Small intestine (tissue), 16 donors: ENCODE measurements at places on chromosomes 1 and 21.

- no peak for DNase-seq
These were observed 33.5 kb downstream of the NEK2 start for GRCh38 chr1:211641942-211642341.

DNA sequence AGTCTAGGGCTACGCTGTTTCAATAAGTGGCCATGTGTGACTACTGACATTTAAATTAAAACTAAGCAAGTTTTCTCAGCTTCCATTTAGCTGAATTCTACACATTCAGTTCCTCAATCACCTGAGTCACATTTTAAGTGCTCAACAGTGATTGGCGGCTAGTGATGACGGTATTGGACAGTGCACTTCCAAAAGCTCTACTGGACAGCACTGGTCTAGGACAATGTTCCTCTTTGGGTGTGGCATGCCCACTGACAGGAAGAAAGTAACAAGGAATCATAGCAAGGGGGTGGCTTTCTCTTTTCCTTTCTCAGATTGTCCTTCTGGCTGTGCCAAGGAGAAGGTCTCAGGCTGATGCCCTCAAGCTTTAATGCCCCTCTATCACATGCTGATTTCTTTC lies 11.7 kb downstream of the IGSF21 start:
- DNase-seq, result no peak

DNA sequence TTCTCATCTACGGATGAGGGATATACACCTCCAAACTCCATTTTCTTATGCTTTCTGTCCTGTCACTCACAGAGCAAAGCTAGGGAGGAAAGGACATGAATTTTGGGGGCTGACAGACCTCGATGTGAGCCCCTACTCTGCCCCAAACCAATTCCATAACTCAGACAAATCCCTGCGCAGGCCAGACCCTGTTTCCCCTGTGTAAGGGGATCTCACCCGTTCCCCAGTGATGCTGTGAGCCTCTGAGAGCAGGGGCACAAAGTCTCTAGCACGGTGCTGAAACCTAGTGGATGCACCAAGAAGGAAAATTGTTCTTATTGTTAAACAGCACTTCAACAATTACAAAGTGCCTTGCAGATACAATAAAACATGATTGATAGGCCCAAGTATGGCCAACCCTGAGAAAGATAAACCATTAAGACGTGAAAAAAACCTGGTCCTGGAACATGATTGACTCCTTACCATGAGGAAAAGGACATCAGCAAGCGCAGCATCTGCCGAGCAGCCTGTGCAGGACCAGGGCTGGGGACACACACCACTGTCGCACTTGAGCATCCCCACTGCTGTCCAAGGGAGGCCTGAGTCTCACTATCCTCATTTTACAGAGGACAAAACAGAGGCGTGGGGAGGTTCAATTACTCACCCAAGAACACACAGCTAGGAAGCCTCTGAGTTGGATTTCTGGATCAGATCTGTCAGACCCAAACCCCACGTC lies 137.8 kb downstream of the GLIS1 start:
- DNase-seq, result no peak

DNA sequence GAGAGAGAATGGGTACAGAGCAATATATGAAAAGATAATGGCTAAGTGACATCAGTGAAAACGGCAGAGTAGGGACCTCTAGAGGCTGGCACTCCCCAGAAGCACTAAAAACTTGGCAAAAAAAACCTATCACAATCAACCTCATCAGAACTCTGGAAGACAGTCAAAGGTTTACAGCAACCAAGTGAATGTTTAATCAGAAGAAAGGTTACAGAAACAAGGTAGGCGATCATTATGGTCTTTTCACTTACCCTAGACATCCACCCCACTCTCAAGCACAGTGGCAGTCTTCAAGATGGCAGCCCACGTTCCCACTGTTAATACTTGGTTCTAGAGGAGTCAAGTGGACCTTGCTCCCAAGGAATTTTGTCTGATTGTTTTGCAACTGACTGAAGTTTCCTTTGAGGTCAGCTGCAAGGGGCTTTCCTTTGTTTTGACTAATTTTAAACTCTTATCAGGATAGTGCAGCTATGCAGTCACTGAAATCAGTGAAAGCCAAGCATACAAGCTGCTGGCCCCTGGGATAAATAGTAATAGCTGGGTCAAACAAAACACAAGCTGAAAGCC lies 7.2 kb downstream of the KIFAP3 start:
- peak; percentile 9 for DNase-seq

- no peak for DNase-seq
These were observed 14.0 kb downstream of the PKNOX1 start for GRCh38 chr21:42988236-42988965.

- DNase-seq, result peak; percentile 71
These were observed 408 bp downstream of the LMO4 start for GRCh38 chr1:87329051-87329525.

DNA sequence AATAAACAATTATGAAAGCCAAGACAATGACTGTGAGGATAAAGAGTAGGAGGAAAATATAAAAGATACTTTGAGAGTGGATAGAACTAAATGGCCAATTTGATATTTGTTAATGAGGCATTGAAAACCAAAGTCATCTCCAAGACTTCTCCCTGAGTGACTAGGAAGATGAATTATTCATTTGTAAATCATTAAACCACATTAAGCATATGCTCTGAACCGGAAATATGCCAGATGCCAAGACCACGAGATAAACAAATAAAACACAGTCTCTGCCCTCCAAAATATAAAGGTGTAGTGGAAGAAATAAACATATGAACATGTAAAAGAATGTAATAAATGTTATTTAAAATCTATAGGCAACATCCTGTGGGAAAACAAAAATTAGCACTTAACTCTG lies 78.8 kb downstream of the MRPL39 start:
- no peak for DNase-seq

- DNase-seq, result no peak
These were observed 38.0 kb downstream of the SAMD13 start for GRCh38 chr1:84339503-84339902.

DNA sequence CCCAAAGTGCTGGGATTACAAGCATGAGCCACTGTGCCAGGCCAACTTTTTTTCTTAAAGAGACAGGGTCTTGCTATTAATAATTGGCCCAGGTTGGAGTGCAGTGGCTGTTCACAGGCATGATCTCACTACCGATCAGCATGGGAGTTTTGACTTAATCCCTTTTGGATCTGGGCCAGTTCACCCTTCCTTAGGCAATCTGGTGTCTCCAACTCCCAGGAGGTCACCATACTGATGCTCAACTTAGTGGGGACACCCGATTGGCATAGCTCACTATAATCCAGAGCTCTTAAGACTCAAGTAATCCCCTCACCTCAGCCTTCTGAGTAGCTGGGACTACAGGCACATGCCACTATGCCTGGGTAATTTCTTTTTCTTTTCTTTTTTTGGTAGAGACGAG lies 64.2 kb upstream of the SCYL3 start:
- no peak for DNase-seq

GRCh38 chr1:60809204-60809980 lies 273.0 kb upstream of the NFIA start:
- DNase-seq, result no peak

DNA sequence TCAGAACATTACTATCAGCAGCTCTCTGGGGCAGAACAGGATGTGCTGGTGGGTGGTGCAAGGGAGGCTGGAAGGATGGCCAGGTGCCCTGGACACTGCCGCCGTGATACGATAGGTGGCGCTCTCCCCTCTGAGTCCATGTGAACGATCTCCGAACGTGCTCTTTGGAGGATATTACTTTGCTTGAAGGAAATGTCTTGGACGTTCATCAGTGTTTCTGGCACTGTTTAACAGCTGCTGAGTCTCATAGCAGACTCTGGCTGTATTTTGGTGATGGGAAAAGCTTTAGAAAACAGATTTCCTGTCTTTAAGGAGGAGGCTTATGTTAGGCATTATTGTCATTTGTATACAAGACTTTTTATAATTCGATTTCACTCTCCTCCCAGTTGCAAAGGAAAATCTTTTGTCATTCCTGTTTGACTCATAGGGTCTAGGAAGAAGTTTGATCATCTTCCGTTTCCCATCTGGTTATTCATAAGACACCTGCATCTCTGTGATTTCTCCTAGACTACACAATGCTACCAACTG lies 386.2 kb upstream of the ADGRL2 start:
- peak; percentile 71 for DNase-seq

- no peak for DNase-seq
These were observed 15.5 kb upstream of the PADI6 start for GRCh38 chr1:17356387-17357026.

- no peak for DNase-seq
These were observed 10.8 kb upstream of the BCAR3 start for GRCh38 chr1:93692451-93692861.

DNA sequence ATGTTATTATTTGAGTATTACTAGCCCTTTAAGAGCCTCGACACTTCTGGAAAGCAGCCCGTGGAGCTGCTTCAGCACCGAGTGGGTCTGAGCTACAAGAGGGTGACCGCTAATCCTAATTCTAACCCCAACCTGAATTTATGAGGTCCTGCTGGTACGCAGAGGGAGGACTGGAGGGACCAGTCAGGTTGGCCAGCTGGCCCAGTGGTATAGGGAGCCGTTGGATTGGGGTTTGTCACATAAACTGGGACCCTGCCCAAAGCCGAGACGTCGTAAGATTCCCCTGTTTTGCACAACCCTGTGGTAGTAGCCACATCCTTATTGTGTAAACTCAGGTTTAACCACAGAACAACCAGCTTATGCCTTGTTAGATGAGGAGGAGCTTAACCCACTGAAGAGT lies 60.8 kb upstream of the F3 start:
- peak; percentile 43 for DNase-seq

- no peak for DNase-seq
These were observed 65.8 kb upstream of the RGL1 start for GRCh38 chr1:183739082-183739481.

DNA sequence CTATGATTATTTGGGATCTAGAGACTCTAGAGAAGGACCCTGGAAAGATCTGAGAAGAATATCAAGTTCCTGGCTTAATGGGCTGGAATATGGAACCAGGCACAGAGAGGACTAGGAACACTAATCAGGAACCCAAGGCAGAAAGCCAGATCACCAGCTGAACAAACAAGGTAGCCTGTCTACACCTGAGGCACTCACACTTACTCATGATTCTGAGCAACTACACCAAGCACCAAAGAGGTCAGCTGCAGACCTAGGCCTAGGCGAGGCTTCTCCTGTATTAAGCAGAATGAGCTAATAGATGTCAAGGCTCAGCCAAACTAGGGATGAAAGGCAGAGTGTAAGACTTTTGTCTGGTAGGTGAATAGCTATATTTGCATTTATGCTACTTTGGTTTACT lies 368.1 kb downstream of the LTN1 start:
- no peak for DNase-seq

DNA sequence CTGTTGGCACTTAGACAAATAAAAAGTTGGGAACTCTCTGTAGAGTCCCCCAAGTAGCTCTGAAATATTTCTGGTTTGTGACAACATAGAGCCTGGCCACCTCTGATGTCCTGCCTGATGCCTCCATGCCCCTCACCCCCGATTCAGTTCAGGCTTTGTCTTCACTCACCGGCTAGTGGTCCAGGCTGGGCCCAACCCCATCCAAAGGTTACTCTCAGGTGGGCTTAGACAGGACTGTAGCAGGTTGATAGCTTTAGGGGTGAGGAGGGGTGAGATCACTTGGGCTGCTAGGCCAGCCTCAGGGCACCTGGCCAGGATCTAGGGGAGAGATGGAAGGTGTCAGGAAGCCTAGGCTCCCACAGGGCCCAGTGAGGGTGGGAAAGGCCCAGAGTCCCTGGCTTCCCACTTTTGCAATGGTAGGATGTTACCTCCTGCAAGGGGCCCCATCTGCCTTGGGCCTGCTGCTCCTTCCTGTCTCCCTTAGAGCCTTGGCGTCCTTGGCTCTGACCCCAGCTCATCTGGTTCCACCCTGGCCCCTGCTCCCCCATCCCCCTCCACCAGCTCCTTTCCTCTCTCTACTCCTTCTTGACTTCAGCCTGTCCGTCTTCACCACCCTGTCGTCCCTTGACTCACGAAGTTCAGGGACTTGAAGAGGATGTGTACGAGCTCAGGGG lies 6.7 kb downstream of the EPS8L3 start:
- DNase-seq, result no peak

DNA sequence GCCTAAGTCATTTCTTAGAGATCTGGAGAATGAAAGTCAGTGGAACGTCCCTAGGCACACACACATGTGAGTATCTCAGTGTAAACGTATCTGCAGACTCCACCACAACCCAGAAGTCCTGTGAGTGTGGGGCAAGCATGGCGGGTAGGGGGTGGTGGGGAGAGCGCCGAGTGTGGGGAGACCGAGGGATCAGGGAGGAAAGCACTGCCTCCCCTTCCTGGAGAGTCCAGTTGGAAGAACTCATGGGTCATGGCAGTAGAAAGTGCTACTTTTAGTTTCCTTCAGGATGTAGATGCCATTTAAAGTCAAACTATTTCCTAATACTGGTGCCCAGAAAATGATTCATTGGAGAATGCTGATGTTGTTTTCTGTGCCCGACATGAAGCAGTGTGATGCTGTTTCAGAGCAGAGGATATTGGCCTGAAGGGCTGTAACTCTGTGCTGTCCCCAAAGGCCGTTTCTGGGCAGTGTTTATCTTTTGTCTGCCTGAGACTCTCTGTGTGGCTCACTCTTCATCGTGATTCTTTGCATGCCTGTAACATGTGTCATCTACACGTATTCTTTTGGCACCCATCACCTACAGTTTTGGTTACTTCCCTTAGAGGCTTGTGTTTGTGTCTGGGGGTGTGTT lies 45.7 kb upstream of the TSPAN2 start:
- no peak for DNase-seq

GRCh38 chr1:223836586-223836985 lies 9.2 kb downstream of the TP53BP2 start:
- no peak for DNase-seq
